Cardiac septum (tissue), 1 donor: ENCODE measurements at places on chromosomes 5 and 9.

GRCh38 chr9:976258-976942 lies at the start of gene DMRT3:
Gene DMRT3 (plus strand): TSS chr9:976655. CDS start chr9:977002, 347 bp downstream.
- DNase-seq: no peak

DNA sequence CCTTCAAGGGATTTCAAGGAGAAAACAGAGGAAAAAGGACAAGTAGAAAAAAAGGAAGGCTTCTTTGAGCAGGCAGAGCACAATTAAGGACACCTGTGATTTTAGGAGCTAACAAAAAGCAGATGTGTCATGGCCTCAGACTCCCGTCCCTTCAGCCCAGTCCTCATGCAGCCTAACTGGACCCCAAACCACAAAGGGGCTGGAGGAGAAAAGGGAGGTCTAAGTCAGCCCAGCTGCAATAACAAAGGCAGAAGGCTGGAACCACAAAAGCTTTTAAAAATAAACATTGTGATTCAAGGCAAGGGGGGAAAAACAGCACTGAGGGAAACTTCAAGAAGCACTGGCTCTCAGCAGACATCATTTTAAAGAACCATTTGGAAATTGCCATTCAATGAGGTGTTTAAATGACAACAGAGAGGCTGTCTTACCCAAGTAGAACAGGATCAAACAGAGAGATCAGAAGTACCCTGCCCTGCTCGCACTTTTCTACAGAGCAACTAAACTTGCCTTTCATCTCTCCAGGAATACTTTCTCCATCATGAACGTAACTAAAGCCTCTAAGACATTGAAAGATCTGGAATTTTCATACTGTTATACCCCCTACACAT lies 89.3 kb downstream of the SEMA5A start:
- DNase-seq: no peak

DNA sequence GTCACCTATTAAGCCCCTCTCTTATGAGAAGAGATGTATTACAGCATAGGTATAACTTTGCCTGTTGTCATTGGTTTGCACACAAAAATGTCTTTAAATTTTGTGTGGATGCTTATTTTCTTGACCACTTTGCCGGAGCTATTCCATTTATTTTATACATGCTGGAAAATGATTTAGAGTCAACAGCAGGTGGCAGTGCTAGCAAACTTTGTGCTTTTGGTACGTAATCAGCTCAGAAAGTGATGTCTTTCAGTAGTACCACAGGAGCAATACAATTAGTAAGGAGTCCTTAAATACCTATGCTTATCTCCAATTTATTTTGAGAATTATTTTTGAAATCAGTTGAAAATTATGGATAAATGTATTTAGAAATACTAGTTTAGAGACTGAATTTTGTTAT lies 19.8 kb upstream of the NUDT12 start:
- no peak for DNase-seq

- no peak for DNase-seq
Measured at GRCh38 chr9:70852711-70853240, 268.6 kb downstream of the TRPM3 start.

DNA sequence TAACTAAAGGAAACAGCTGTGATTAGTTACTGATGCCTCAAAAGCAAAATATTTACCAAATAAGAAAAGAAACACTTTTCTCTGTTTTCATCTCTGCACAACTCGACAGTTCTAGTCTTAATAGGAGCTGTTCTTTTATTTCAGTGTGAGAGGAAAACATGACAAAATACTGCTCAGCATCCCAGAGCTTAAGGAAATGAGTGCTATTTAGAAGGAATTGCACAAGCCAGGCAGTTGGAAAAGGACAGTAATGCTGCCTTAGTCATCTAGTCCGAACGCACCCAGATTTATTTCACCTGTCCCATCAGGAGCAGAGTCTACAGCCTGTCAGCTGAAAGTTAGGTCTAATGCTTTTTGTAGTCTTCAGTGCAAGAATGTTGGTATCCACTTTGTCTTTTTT lies 12.3 kb downstream of the ZCCHC9 start:
- no peak for DNase-seq

GRCh38 chr9:69134412-69134811 lies 39.7 kb upstream of the TJP2 start:
- no peak for DNase-seq

DNA sequence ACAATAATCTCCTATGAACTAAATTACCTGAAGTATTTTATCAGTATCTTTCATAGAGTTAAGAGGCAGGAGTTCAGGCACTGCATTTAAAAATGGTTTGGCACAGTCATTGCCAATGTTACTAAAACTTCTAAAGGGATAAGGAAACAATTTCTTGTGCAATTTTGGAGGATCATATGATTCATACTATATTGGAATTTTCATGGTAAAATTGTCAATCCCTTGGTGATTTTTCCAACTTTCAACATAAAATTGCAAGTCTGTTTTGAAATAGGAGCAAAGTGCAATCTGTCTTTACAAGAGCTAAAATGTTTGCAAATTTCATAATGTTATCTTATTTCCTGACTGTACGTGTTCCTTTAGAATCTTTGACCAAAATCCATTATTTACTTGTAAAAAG lies 211.1 kb downstream of the DMRTA1 start:
- no peak for DNase-seq

GRCh38 chr5:137264573-137264972 lies 234.6 kb downstream of the SPOCK1 start:
- no peak for DNase-seq

DNA sequence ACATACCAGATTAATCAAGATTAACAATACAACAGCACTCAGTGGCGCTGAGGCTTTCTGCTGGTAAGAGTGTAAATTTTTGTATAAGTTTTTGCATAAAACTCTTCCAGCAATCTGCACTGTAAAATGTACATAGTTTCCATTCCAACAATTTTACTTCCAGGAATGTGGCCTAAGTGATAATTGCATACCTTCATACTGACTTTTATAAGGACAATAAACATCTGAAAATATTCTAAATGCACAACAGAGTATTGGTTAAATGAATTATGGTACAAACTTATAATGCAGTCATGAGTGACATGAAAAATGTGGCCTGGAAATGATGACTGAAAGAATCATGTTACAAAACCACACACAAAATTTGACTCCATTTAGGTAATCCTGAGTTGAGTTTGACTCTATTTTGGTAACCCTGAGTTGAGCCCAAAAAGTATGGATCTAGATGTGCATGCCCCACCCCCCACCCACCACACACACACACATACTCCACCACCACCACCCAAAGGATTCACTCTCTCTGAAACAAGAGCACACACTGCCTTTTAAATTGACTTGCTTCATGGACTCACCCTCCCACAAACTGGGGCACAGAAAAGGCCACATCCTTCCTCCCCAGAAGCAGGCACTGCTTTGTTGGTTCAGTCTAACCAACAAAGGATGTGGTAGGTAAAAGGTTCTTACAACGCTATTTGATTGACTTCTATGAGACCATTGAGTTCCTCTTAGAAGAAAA lies 137.6 kb downstream of the SUSD1 start:
- no peak for DNase-seq

DNA sequence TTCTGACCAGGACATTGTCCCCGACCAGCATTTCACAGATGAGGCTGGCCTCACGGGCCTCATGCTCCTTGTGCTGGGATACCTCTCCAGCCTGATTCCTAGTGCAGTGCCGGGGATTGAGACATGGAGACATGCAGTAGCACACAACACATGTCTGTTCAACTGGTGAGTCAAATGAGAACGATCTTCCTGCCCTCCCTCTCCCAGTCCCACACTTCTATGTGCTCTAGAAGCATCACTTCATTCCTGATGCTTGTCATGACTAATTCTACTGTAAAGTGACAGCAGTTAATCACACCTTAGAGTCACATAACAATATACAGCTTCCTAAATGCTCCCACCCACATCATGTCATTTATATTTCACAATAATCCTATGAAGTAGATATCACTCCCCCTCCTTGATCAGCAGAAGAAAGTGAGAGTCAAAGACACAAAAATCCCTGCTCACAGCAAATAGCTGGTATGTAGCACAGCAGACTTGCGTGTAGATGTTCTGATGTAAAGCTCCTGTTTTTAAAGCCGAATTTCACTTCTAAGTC lies 101.8 kb downstream of the CCDC192 start:
- DNase-seq: no peak

- DNase-seq: no peak
Measured at GRCh38 chr5:135432113-135432512, 15.0 kb downstream of the DCANP1 start.

- DNase-seq: no peak
Measured at GRCh38 chr9:83639266-83639665, 16.3 kb downstream of the IDNK start.

DNA sequence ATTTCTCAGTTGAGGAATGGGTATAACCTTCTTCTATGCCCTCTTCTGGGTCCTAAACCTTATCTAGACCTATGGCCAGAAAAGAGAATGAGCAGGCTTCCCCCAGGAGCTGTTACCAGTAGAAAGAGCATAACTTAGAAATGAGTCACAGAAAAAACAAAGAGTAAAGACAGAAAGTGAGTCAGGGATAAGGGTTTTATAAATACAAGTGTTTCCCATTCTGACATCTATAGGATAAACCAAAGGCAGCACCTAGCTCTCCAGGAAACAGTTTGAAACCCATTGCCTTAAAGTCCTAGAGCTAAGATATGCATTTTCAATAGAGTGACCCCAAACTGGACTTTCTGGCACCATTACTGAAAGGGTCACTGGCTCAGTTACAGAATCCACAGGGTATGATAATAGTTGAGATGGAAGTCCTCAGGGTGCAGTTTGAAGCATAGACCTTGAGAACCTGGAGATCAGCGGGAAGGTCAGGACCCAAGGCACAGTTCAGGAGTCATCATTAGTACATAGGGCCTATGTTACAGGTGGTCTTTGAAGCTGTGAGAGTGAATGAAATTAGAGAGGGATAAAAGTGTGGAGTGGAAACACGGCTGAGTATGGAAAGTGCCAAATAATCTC lies 42.7 kb upstream of the LIFR start:
- DNase-seq: no peak

- DNase-seq: no peak
Measured at GRCh38 chr5:101543780-101544179, 640.7 kb upstream of the ST8SIA4 start.

DNA sequence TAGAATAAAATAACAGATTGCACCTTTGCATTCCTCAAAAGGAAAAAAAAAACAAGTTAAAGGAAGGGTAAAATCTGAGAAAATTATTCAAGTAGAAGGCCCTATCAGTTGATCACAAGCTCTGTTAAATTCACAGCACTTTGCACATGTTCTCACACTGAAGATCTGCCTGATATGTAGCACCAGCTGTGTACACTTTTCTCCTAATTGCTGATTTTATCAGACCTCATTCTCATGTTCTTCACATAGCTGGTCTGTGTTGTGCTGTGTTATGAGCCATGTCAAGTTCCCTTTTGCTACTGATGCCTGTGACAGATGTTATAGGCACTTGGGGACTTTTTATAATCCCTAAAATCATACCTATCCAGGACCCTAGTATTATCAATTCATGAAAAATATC lies 390.4 kb upstream of the PRR16 start:
- DNase-seq: no peak

- DNase-seq: no peak
Measured at GRCh38 chr9:96668868-96669534, 13.9 kb upstream of the PRXL2C start.

DNA sequence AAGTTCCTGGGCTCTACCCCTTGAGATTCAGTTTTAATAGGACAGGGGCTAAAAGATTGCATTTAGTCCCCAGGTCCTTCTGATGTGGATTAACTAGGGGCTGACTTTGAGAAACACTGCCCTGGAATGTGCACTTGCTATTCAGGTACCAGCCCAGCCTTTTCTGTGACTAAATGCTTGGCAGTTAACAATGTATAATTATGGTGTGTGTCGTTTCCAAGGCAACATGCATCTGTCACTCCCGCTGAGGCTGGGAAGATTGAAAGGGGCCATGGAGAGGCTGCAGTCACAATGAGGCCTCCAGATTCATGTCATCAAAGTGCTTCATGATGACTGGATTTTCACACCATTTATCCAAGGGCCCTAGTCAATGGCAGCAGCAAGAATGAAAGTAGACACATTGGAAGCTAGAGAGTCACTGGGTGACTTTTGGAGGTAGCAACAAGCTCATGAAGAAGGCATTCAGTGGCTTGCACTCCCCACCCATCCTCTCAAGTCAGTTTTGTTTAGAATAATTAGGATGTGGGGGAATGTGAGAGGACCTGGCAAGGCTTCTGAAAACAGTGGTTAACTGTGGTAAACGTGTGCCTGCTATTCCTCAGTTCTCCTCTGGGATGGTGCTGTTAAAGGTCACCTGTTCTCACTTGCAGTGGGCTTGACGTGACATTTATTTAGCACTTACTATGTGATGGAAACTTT lies 28.3 kb downstream of the RAI14 start:
- DNase-seq: no peak
